ENCODE measurements at places on chromosomes 3 and 15.

DNA sequence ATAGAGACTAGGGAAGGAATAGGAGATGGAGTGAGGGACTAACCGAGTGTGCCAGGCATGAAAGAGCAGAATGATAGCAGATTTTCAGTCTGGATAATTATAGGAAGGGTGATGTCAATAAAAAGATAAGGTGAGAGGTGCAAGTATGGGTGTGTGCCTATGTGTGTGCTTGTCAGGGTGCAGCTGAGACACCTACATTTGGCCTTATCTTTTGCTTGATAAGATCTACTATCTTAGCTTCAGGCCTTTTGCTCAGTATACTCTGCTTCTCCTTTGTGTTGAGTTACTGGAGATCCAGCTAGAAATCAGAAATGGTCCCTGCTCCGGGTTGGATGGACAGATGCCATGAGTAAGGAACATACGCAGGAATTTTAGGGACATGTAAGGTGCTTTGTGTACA, 17.4 kb downstream of the ARL14 start:
- no peak for DNase-seq

- no peak for DNase-seq
Observed at GRCh38 chr3:57727106-57727505, 29.0 kb upstream of the SLMAP start.

DNA sequence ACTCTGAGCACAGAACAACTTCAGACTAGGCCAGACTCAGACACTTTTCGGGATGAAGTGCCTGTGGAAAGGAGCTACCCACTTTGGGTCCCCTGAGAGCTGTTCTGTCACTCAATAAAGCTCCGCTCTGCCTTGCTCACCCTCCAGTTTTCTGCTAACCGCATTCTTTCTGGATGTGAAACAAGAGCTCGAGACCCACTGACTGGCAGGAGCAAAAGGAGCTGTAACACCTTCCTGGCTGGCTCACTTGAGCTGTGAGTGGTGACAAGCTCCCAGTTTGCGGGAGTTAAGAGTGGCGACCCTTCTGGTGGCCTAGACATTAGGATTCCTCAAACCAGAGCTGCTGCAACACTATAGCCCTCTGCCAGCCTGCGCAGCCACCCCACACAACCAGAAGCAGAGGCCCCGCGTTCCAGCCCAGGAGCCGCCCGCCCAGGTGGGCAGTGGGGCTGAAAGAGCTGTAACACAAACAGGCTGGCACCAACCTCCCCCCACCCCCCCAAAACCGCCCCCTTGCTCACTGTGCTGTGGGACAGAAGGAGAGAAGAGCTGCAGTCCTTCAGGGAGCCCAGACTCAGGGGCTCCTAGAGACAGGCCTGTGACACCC, 1178.1 kb upstream of the GBE1 start:
- no peak for DNase-seq

- no peak for DNase-seq
Observed at GRCh38 chr15:80873366-80873952, 94.3 kb downstream of the CEMIP start.

GRCh38 chr15:82942691-82943090, 9.8 kb downstream of the HOMER2 start:
- no peak for DNase-seq

DNA sequence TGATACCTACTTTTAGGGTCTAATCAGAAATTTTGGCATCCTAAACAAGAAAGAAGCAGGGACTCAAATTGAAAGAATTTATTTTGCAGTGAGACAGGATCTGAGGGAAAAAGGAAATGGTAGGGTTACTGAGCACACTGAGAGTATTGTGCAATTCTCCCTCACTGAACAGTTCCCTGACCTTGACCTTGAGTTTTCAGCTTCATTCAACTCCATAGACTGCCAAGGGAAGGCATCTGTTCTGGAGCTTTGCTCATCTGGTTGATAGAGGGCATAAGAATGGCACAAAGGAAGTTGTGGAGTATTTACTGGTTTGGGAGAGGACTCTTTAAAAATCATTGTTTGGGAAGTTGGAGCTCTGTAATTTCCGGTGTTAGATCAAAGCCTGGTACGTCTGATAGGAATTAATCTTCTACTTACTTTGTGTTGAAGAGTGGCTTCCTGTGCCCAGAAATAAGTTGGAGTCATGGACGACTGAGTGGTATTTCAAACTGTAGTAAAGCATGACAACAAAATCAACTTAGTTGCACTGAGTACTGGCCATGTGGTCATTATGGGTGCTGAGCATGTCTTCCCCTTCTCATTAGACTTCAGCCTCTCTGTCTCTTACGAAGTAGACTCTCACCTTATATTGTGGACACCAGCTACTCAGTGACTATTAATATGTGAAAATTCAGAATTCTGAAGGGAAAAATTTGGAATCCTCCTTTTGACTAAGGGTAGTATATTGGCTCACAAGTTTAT, 40.8 kb downstream of the CLDN1 start:
- no peak for DNase-seq

Data from germinal center (tissue), 1 donor.